Activated B cell treated with CpG ODN at 0.5 μM for 24 hours (primary cell): ENCODE measurements at places on chromosomes 13 and 19. TPM values are rescaled to one million over a fixed set of nuclear protein-coding genes. Genes with fewer than 3 reads are reported as not detected.

GRCh38 chr13:75445717-75446499 lies 36.1 kb downstream of the TBC1D4 start:
- no peak for DNase-seq

The HSPB6 gene
- not detected in 2 replicates for total RNA-seq

The ZNF417 gene
- 27.2 and 29.0 TPM in 2 replicates for total RNA-seq

- no peak for DNase-seq
Measured at GRCh38 chr19:24081056-24081455, 5.9 kb upstream of the ZNF254 start.

DNA sequence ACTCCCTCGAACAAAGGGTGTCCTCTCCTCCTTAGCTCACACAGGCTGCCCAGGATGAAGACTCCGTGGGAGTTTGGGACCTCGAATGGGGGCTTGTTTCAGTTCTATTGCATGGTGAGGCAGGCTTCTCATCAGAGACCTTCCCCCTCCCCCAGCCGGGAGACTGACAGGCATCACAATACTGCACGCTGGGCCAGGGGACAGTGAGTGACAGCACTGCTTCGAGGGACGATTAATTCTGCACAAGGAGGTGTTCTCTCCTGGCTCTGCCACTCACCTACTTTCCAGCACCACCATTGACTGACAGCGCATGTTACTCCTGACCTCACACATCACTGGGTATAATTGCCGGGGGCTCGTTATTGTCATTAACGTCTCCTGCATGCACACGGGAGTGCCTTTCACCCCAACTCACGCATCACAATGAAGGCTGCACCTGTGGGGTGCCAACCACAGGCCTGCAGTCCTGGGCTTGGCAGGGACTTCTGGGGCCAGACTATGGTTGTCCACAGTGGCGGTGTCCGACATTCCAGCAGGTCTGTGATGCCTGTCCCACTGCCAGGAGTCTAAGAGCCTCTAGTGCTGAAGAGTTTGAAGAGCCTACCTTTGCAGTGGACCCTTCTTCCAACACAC lies 412.2 kb upstream of the TSHZ3 start:
- DNase-seq = no peak

DNA sequence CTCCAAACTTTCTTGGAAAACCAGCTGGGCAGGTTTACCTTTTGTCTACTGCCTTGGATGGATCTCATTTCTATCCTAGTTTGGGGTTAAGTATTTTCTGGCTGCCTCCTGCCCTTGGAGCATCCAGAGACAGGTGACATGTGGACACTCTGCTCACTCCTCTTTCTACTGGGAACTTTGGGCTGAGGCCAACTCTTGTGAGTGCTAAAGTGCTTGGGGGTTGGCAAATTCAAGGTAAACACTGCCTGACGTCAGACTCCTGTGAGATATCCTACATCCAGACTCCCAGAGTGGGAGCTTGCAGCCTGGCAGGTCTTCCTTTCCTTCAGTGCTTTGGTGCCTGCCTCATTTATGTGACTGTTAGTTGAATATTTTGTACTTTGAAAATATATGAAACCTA lies 388.1 kb downstream of the KCNRG start:
- DNase-seq = no peak

- DNase-seq = no peak
Measured at GRCh38 chr19:39070888-39071287, 13.3 kb upstream of the ACP7 start.

- no peak for DNase-seq
Measured at GRCh38 chr13:23739596-23739995, 149.6 kb downstream of the MIPEP start.

The KLC3 gene
- total RNA-seq = not detected in 2 replicates

The SPACA4 gene
- total RNA-seq = not detected in 2 replicates

GRCh38 chr13:93248627-93249047 lies 22.0 kb downstream of the GPC6 start:
- no peak for DNase-seq

DNA sequence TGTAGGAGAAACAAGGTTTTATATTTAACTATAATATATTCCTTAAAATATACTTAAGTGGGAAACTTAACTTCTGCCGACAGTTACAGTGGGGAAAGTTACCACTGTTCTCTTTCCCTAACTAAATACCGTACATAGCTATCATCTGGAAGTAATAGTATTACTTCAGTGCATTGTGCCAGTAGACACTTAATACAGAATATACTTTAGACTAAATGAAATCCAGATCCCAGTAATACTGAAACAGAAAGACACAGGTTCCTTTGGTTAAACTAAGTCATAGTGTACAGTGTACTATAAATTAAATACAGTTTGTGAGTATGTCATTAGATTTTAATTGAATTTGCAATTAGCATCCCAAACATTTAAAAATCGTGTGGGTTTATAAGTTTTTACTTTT lies 107.5 kb downstream of the PCCA start:
- DNase-seq = no peak

- DNase-seq = no peak
Measured at GRCh38 chr13:26219726-26220125, 2.4 kb downstream of the RNF6 start.

The TMEM272 gene
- not detected in 2 replicates for total RNA-seq

The ZNF587B gene
- total RNA-seq = 29.3 and 35.0 TPM in 2 replicates
